ENCODE measurements at places on chromosomes 13 and 19. TPM values are rescaled to one million over a fixed set of nuclear protein-coding genes. Genes with fewer than 3 reads are reported as not detected.

The ICAM4 gene
- total RNA-seq = 0.93 TPM

The RFPL4AL1 gene
- total RNA-seq = not detected

DNA sequence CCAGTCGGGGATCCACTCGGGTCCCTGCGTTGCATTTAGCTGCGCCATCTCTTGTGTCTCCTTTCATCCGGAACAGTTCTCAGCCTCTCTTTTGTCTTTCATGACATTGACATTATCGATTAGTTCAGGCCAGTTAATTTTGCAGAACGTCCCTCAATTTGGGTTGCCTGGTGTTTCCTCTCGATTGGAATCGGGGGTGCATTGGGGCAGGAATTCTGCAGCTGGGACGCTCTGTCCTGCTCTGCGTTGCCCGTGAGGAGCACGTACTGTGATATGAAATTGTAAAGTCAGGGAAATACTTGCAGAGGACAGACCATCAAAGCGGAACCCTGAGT lies 22.4 kb downstream of the MARK4 start:
- H3K4me3 ChIP-seq = no peak overlapping the region
- no peak for DNase-seq
- no peak overlapping the region for H3K27ac ChIP-seq

The LYPD4 gene
- total RNA-seq = not detected

- H3K4me3 ChIP-seq = no peak overlapping the region
- H3K27ac ChIP-seq = no peak overlapping the region
- H3K4me1 ChIP-seq = no peaks in the 10 kb centered on the region
- no peaks in the 10 kb centered on the region for H3K27me3 ChIP-seq
Observed at GRCh38 chr19:30376272-30376671, 4.1 kb downstream of the ZNF536 start.

The PSG3 gene
- total RNA-seq = not detected

The LGALS14 gene
- not detected for total RNA-seq

The ATP4B gene
- not detected for total RNA-seq

- no peaks in the 10 kb centered on the region for H3K36me3 ChIP-seq
- H3K27me3 ChIP-seq = no peaks in the 10 kb centered on the region
- DNase-seq = no peak
- H3K4me3 ChIP-seq = peak overlapping the region; percentile 99
- H3K27ac ChIP-seq = peak overlapping the region; percentile 5
Observed at GRCh38 chr19:45507872-45508416, 665 bp downstream of the VASP start.

Measured in aorta (tissue), 5 donors.